Caudate nucleus (tissue), 63 donors: ENCODE measurements at places on chromosomes 12 and 14.

- peak; percentile 31 for DNase-seq
Observed at GRCh38 chr12:122965321-122965751, 927 bp downstream of the ABCB9 start.

- no peak for DNase-seq
Observed at GRCh38 chr12:27359578-27360340, 27.1 kb downstream of the BMAL2 start.

GRCh38 chr14:61034416-61035120 is 53.5 kb downstream of the SLC38A6 start:
- no peak for DNase-seq

- no peak for DNase-seq
Observed at GRCh38 chr12:45216983-45217485, 1.1 kb downstream of the ANO6 start.

- no peak for DNase-seq
Observed at GRCh38 chr14:23114669-23115038, 4.4 kb downstream of the CEBPE start.

- DNase-seq: no peak
Observed at GRCh38 chr12:61757831-61758505, 502.2 kb upstream of the USP15 start.

- no peak for DNase-seq
Observed at GRCh38 chr14:68653804-68654203, 139.1 kb downstream of the ZFP36L1 start.

GRCh38 chr14:98350213-98350612 is 921.8 kb downstream of the BCL11B start:
- no peak for DNase-seq

DNA sequence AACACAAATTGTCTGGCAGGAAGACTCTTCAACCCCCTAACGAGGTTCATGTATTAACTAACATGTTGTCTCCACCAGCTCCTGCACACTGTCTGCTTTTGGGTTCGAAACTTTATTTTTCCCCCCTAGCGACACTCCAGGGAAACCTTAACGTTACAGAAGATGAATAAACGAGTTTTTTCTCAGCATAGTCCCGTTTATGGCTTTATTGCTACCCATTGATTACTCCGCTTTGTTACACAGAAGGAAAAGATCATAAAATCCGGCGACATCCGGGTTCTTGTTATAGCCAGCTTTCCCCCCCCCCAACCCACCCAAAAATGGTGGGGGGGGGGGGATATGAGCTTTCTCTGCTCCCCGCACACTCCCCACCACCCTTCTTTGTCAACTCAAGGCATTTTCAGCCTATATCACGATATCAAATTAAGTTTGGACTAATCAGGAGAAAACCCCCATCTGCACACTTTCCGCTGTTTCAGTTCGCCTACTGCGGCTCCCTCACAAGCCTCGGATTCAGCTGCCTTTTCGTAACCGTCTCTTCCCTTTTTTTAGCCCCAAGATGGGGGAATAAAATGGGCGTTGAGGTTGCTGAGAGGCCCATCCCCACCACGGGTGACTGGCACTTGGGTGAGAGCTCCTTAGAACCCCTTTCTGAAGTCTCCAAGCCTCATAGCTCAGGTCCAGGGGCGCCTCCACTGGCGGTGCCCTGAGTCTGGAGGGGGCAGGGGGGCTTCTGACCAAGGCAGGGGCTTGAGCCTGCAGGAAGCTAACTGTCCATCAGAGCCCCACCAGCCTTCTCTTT is 1.4 kb upstream of the HOXC6 start:
- no peak for DNase-seq

GRCh38 chr14:59484639-59485175 is 390 bp downstream of the JKAMP start:
- no peak for DNase-seq

GRCh38 chr12:54385251-54385914 is 850 bp upstream of the ZNF385A start:
- peak; percentile 19 for DNase-seq

- DNase-seq: no peak
Observed at GRCh38 chr14:60705100-60705499, 19.1 kb downstream of the SIX4 start.

- DNase-seq: no peak
Observed at GRCh38 chr12:71551529-71551928, 111.9 kb downstream of the LGR5 start.

DNA sequence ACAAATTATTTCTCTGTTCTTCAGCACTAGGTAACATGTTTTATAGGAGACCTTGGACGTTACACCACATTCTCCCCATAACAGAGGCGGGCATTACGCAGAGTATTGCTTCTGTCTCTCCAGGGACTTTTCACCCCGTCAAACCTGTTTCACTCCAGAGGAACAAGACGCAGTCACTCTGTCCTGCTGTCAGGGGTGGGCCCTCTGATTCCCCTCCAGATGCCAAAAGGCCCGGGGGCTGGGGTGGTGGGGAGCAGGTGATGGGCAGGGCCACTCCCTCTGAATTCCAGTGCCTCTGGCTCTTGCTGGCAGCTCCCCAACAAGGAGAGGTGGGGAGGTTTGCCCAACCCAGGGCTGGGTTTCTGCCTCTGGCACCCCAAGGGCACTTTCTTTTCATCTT is 71.9 kb downstream of the NTF3 start:
- DNase-seq: no peak

- DNase-seq: peak; percentile 90
Observed at GRCh38 chr14:35403603-35404448, 723 bp downstream of the NFKBIA start.

DNA sequence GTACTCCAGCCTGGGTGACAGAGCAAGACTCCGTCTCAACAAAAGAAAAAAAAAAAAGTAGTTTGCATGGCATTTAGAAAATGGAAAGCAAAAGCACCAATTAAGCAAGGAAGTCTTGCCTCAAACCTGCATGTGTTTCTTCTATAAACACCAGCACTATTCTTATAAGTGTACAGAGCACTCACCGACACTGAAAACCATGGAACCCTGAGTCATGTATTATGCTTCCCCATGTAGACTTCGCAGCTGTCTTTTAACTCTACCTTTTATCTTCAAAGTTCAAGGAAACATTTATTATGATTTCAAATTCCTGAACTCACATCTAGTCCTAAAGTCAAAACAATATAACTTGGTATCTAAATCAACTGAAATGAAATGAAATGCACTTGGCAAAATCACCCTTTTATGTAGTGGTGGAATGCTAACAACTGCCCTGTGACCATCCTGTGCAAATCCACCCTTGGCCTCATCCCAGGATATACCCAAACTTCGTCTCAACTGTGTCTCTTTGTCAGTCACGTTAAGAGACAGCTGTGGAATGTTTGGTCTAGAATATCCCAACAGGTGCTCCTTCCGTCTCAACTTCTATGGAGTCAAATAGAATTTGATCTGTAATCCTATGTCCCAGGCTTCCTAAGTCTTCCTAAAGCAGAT is 4.8 kb downstream of the BCAT1 start:
- no peak for DNase-seq

DNA sequence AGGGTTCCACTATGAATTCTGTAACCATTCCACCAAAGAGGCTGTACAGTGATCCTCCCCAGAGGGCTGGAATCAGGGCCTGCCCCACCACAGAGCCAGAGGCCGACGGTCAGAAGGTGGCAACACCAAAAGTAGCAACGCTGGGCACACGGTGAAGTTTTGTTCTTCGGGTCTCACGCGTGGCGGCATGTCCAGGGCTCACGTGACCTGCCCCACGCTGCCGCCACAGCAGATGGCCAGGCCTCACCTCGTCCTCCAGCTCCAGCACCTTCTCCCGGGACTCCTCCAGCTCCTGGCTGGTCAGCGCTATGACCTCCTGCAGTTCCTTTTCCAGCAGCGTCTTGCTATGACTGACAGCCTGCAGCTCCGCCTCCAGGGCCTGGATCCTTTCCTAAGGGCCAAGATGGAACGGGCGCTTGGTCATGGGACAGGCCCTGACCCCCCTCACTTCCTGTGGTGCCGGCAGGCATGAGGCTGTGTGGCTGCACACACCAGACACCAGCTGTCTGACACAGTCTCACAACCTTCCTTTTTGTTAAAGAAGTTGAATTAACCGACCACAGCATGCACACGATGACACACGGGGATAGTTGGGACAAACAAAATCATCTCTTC is 22.4 kb upstream of the ANKLE2 start:
- DNase-seq: no peak

GRCh38 chr12:27779416-27779919 is 565 bp upstream of the KLHL42 start:
- peak; percentile 56 for DNase-seq

GRCh38 chr14:65151609-65151956 is 49.3 kb upstream of the MAX start:
- DNase-seq: no peak

DNA sequence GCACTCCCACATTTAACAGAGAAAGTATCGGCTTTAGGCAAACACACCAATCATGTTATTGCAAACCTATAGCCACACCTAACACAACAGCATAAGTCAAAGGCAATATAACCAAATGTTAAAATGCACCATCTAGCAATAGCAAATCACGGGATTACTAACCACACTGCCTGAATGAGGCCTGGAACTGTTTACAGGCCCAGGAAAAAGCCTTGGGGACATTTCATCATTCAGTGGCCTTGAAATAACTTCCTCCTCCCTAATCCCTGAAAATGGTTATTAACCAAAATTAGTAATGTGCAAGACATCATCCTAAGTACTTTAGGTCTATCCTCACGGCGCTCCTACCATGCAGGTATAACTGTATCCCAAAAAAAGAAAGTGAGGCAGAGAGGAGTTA is 2.3 kb downstream of the GALC start:
- no peak for DNase-seq

DNA sequence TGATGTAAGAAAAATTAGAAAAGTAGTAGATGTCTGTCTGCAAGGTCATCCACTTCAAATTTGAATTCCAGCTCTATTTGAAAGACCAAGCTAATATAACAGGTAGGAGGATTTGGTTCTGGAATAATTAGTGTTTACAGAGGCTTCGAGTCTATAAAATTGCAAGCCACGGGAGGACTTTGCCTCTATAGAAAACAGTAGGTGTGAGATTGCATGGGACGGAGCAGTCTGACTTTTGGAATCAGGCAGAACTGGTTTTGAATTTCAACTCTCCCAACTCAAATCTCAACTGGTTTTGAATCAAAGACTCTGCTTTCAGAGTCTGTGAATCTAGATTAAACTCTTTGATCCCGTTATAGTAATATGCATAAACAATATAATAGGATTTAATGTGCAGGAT is 82.4 kb downstream of the PIK3C2G start:
- no peak for DNase-seq

- DNase-seq: no peak
Observed at GRCh38 chr14:89963288-89963978, 7.7 kb downstream of the TDP1 start.

DNA sequence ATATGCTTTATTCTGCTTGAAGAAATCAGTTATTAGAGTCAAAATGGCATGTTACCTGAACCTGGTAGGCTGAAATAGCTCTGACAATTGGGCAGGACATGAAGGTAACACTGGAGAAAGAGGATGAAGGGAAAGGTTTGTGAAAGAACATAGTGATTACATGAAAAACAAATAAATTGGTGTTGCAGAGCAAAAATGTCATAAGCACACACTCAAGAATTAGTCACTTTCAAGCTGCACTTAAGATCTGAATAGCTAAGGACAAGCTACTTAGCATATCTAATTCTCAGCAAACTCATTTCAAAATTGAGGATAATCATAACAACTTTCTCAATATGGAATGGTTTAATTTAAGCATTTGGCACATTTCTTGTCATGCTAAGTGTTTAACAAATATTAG is 1398.0 kb upstream of the FLRT2 start:
- no peak for DNase-seq

- no peak for DNase-seq
Observed at GRCh38 chr14:106083082-106083481, 556.7 kb downstream of the TMEM121 start.

GRCh38 chr14:97539411-97539795 is 742.2 kb downstream of the VRK1 start:
- DNase-seq: no peak

- no peak for DNase-seq
Observed at GRCh38 chr14:92677087-92677668, 71.2 kb downstream of the LGMN start.

- DNase-seq: no peak
Observed at GRCh38 chr12:6363330-6364043, 11.9 kb downstream of the SCNN1A start.

- no peak for DNase-seq
Observed at GRCh38 chr14:68468437-68469207, 324.2 kb downstream of the ZFP36L1 start.

- peak; percentile 38 for DNase-seq
Observed at GRCh38 chr12:13864081-13864673, 117.2 kb downstream of the GRIN2B start.

DNA sequence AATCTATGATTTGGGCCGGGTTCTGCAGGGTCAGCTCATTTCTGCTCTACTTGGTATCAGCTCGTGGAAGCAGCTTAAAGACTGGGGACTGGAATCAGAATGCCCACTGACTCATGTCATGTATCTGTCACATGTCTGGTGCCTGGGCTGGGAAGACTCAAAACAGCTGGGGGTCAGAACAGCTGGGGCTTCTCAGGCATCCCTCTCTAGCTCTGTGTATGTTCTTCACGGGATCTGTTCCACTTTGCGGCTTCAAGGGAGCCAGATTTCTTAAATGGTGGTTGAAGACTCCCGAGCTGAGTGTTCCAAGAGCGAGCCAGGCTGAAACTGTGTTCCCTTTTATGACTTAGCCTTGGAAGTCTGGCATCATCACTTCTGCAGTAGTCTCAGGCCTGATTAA is 11.9 kb downstream of the AEBP2 start:
- no peak for DNase-seq

GRCh38 chr12:88571543-88571942 is 8.7 kb downstream of the KITLG start:
- no peak for DNase-seq

DNA sequence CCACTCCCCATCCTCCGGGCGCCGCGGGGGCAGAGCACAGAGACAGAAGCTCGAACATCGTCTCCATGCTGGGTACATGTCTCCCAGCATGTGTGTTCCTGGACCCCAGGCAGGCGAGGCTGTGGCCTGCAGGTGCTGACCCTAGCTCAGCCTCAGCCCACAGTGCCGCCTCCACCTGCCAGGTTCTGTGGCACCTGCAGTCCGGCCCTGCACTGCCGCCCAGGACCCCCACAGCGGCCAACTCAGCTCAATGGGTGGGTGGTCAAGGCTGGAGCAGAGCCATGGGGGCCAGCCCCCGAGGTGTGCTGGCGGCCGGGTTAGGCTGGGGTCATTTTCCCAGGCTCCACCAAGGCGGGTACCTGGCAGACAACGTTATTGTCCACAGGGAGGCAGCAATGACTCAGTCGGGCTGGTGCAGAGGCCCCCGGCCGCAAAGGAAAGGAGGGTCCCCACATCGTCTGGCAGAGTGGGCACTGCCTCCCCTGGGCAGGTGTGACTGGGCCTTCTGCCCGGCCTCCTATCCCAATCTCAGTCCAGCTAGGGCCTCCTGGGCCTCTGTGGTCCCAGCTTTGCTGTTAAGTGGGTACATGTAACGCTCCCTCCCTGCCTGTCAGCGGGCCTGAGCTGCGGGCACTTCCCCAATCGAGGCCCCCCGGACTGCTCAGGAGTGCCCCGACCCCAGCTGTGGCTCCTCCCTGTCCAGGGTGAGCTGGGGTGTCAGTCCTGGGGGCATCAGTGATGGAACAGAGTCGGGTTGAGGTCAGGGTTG is 20.2 kb upstream of the NUDT14 start:
- DNase-seq: no peak

GRCh38 chr12:82479511-82479910 is 121.2 kb downstream of the METTL25 start:
- DNase-seq: no peak

GRCh38 chr12:40672741-40673271 is 19.4 kb upstream of the CNTN1 start:
- DNase-seq: no peak

- no peak for DNase-seq
Observed at GRCh38 chr14:104085032-104085888, at the start of gene ASPG. ASPG (plus strand) TSS chr14:104085700; CDS start chr14:104085771, 71 bp downstream.

- DNase-seq: peak; percentile 47
Observed at GRCh38 chr14:77301103-77301502, 19.6 kb downstream of the POMT2 start.
